Smooth muscle cell of the coronary artery (primary cell): ENCODE measurements at places on chromosomes 3 and 15. TPM values are rescaled to one million over a fixed set of nuclear protein-coding genes. Genes with fewer than 3 reads are reported as not detected.

Gene GPR160
- total RNA-seq = 0.12 and 0.15 TPM in 2 replicates

Gene ITIH1
- total RNA-seq = 0.59 TPM in 1 of 2 replicates, not detected in the other

Gene TFRC
- 149 and 543 TPM in 2 replicates for total RNA-seq

Gene LRRC28
- total RNA-seq = 9.6 and 13.2 TPM in 2 replicates

Gene RBMS3
- 44.9 and 77.3 TPM in 2 replicates for total RNA-seq

Gene FGF12
- total RNA-seq = under 0.01 TPM in 1 of 2 replicates, not detected in the other

Gene IL17RD
- total RNA-seq = 2.7 and 3.6 TPM in 2 replicates

Gene MASP1
- total RNA-seq = 5.7 and 20.2 TPM in 2 replicates

Gene ADGRG7
- total RNA-seq = 0.12 TPM in 1 of 2 replicates, not detected in the other

Gene FETUB
- not detected in 2 replicates for total RNA-seq

Gene SPINT1
- 0.23 TPM in 1 of 2 replicates, not detected in the other for total RNA-seq

Gene LRRC31
- total RNA-seq = not detected in 2 replicates

Gene TUSC7
- total RNA-seq = not detected in 2 replicates

Gene SCN10A
- not detected in 2 replicates for total RNA-seq

Gene MKRN2OS
- total RNA-seq = not detected in 2 replicates

Gene SI
- not detected in 2 replicates for total RNA-seq

Gene LRRIQ4
- not detected in 2 replicates for total RNA-seq

Gene ITGA11
- total RNA-seq = 26.3 and 65.5 TPM in 2 replicates

Gene CADPS
- total RNA-seq = 0.08 and 0.82 TPM in 2 replicates

Gene SERPINI2
- not detected in 2 replicates for total RNA-seq

Gene FAM107A
- under 0.01 and 0.30 TPM in 2 replicates for total RNA-seq

Gene HYAL1
- 0.60 and 0.94 TPM in 2 replicates for total RNA-seq
